ENCODE measurements at places on chromosomes 1 and 21. TPM values are rescaled to one million over a fixed set of nuclear protein-coding genes. Genes with fewer than 3 reads are reported as not detected.

Gene GRIK3
- total RNA-seq = not detected

GRCh38 chr1:31665234-31665878 lies 20.7 kb upstream of the PEF1 start:
- H3K4me3 ChIP-seq = no peak overlapping the region
- no peak overlapping the region for H3K27ac ChIP-seq
- H3K27me3 ChIP-seq = no peaks in the 10 kb centered on the region
- no peaks in the 10 kb centered on the region for H3K4me1 ChIP-seq
- no peaks in the 10 kb centered on the region for H3K36me3 ChIP-seq
- DNase-seq = no peak

Gene ARMH1
- total RNA-seq = not detected

DNA sequence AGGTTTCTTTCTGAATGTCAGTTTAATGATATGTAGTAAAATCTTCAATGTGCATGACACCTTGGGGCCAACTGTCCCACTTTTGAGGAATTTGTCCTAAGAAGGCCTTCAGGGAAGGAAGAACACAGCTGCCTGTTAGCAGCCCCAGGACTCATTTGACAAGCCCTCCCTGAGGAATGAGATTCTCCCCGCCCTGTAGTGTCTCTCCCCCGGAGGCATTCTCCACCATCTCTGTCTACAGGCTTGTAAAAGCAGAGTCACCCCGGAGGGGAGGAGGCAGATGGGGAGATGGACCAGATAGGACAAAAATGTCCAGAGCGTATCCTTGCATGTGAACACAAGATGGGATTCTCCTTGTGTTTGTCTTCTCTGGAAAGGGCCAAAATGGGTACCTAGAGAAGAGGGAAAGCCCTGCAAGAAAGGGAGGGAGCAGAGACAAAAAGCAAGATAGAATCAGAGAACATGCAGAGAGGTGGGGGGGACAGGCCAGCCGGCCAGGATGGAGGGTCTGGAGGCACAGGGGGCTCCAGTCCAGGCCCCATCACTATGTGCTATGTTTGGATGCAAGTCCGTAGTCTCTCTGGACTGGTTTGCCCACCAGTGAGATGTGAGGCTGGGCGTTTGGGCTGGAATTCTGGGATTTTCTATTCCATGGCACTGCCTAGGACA lies 12.0 kb upstream of the WNT3A start:
- no peaks in the 10 kb centered on the region for H3K27me3 ChIP-seq
- H3K36me3 ChIP-seq = no peaks in the 10 kb centered on the region
- DNase-seq = no peak
- no peak overlapping the region for H3K4me3 ChIP-seq

DNA sequence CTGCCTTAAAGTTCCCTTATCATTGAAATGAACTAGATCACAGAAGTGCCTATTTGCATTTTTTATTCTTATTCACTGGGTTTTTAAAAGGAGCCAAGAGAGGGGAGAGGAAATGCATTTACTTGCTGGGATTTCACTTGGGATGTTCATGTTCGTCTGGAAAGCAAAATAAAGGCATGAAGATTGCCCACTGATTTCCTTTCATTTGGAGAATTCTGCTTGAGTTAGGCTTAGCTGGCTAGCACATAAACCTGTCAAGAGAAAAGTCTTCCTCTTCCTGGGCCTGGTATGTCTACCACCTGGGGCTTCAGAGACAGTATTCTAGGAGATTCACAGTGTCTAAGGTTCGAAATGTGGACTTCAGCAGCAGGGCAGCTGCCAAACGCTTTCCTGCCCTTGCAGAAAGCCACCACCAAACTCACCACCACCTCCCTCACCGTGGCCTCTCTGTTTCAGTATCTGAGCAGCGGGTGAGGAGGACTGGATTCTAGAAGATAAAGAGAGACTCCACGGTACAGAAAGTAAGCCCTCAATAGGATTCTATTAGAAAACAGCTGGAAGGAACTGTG lies 44.5 kb downstream of the HIVEP3 start:
- H3K4me1 ChIP-seq = no peaks in the 10 kb centered on the region
- H3K27ac ChIP-seq = no peak overlapping the region
- no peak overlapping the region for H3K4me3 ChIP-seq
- DNase-seq = no peak
- no peaks in the 10 kb centered on the region for H3K36me3 ChIP-seq

Gene TAS1R1
- total RNA-seq = not detected

DNA sequence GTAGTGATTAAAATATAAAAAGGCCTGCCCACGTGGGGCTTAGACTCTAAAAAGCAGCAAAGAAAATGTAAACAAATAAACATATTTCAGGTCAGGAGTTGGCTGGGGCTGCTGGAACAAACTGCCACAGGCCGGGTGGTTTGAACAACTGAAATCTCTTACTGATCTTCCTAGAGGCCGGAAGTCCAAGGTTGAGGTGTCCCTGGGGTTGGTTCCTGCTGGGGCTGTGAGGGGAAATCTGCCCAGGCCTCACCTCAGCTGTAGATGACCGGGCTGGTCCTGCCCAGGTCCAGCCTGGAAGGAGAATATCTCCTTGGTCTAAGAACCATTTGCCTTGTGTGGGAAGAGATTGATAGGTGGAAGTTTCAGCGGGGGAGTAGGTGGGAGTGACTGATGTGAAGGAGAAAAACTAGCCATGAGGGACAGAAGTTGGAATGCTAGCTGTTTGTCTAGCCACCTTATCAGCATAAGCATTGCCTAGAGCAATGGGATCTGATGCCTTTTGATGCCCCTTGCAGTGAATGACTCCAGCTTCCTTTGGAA lies 221.1 kb downstream of the DYRK1A start:
- no peak overlapping the region for H3K27ac ChIP-seq
- H3K4me1 ChIP-seq = peaks cover 9% of the 10 kb centered on the region
- H3K4me3 ChIP-seq = no peak overlapping the region
- no peaks in the 10 kb centered on the region for H3K27me3 ChIP-seq
- DNase-seq = no peak

DNA sequence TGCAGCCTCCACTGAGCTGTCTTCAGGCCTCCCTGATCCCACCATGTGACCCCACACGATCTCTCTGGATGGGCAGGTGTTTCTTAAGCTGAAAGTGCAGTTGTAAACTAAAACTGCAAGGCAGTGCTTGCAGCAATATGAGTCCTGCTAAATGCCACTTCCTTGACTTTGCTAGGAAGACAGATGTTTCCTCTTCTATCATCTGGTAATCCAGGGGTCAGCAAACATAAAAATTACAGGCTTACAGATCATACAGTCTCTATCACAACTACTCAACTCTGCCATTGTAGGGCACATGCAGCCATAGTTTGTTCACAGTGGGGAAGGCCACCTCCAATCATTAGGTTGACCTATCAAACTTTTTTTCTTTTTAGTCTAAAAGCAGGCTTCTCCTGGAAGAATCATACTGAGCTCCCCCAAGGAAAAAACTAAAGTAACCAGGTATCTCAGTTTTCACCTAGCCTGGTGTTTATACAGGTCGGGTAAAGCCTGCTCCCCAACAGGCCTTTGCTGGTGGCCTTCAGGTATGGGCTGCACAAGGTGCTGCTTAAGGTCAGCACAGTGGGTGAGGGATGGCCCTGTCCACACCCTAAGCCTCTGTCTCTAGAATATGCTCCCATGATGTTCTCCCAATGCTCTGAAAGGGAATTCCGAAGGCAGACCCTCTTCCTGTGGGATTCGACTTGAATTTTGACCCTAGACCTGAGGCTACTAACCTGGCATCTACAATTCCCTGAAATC lies 10.8 kb downstream of the ABCA4 start:
- H3K4me1 ChIP-seq = peaks cover 22% of the 10 kb centered on the region
- no peaks in the 10 kb centered on the region for H3K27me3 ChIP-seq
- no peak for DNase-seq
- H3K36me3 ChIP-seq = no peaks in the 10 kb centered on the region
- no peak overlapping the region for H3K4me3 ChIP-seq
- H3K27ac ChIP-seq = no peak overlapping the region

Measured in Caco-2 (cell line).